GM20000 (cell line): ENCODE measurements at places on chromosomes 6 and 20.

DNA sequence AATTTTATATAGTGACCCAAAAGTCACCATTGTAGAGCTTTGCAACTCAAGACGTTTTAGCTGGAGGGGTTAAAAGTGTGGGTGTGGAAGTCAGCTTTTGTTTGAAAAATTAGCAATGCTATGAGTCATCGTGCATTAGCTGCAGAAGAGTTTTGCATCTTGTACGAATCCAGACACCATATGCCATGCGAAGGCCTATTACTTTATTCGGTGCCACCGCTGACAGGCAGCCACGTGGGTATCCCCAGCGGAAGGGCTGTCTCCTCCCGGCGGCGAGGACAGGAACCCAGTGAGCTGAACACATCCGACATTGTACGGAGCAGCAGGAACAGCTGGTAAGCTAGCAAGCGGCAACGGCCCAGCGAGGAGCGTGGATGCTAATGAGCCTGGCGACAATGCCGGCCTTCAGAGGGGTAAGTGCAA lies 84.4 kb downstream of the INSM1 start:
- DNase-seq = peak; percentile 58

GRCh38 chr6:36381502-36382389 lies 5.7 kb downstream of the ETV7 start:
- no peak for DNase-seq

- DNase-seq = no peak
Observed at GRCh38 chr20:36845288-36845971, 30.5 kb upstream of the TLDC2 start.

GRCh38 chr6:150016324-150017185 lies 8.8 kb downstream of the RAET1L start:
- DNase-seq = peak; percentile 77

GRCh38 chr6:128415387-128415786 lies 105.0 kb downstream of the PTPRK start:
- no peak for DNase-seq

GRCh38 chr20:33751775-33752174 lies 20.0 kb downstream of the ZNF341 start:
- no peak for DNase-seq

DNA sequence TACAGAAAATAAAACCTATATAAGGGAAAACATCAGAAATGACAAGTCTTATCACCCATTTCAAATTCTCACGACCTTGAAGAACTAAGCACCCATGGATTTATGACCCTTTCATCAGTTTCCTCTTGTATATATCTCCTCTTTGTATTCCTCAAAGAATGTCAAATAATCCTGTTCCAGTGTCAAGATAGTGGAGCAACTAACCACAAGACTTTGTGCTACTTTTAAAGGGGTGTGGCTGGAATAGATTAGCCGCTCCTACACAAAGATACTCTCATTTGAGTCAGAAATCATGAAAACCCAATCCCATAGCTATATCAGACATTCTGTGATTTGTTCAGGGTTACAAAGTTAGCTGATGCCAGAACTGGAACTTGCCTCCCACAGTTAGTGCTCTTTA lies 6.6 kb downstream of the REPS1 start:
- DNase-seq = no peak

DNA sequence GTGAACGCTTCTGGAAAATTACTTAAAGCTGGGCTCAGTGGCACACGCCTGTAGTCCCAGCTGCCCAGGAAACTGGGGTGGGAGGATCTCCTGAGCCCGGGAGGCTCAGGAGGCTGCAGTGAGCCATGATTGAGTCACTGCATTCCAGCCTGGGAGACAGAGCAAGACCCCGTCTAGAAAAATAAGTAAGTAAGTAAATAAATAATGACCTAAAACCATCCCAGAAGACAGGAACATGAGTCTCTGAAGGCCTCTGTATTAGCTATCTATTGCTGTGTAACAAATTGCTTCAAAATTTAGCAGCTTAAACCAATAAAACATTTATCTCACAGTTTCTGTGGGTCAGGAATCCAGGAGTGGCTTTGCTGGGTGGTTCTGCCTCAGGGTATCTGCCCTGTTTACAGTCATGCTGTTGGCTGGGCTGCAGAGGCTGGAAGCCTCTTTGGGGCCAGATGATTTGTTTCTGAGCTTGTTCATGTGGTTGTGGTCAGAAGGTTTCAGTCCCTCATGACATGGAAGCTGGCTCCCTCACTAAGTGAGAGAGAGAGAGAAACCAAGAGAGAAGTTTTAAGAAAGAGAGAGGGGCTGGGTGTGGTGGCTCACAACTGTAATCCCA lies 48.4 kb upstream of the NCOA3 start:
- peak; percentile 73 for DNase-seq

DNA sequence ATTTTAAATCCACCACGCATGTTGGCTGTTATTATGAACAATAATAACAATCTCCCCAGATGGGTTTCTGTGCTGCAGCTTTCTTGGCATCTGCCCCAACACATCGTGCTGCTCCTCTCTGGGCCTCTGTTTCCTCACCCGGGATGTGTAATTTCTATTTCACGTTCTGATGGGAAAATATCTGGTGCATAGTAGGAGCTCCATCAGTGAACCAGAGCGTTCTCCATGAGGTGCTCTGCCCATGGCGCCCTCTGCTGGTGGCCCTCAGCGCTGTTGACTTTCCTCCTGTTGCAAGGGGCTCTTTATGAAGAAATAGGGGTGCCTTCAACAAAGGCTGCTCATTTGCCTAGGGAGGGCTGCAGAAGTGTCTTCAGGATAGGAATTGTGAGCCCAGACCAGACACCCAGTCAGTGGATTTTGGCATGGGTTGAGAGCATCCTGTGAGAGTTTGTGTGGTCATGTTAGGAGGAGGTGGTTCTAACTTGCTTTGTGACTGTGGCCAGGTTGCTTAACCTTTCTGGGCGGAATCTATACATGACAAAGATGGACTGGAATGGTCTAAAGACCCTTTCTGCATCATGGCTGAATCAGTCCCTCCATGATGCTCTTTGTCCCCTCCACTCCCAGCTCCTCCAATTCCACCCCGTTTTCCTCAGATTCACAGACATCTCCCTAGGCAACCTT lies 8.1 kb downstream of the SCRT2 start:
- peak; percentile 81 for DNase-seq

- peak; percentile 89 for DNase-seq
Observed at GRCh38 chr6:43774776-43775534, 4.9 kb downstream of the VEGFA start.

DNA sequence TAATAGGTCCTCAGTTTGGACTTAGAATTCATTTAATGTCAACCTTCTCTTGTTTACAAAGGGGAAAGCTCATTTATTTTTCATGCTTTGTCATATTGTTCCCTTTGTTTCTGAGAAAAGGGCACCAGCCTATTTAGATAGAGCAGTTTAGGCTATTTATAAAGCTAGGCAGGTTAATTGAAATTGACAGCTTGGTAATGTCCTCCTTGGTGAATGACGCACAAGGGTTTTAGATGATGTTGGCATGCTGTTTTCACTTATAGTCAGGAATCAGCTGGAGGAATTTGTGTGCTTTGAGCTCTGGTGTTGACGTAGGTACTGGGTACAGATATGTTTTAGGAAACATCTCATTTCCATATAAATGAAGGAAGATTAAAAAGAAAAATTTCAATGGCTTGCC lies 45.2 kb downstream of the BCKDHB start:
- DNase-seq = no peak

GRCh38 chr6:135475292-135475886 lies 22.2 kb downstream of the AHI1 start:
- no peak for DNase-seq

GRCh38 chr6:136383268-136383937 lies 93.8 kb upstream of the BCLAF1 start:
- DNase-seq = no peak

GRCh38 chr6:33207552-33208090 lies 679 bp upstream of the RING1 start:
- peak; percentile 41 for DNase-seq

DNA sequence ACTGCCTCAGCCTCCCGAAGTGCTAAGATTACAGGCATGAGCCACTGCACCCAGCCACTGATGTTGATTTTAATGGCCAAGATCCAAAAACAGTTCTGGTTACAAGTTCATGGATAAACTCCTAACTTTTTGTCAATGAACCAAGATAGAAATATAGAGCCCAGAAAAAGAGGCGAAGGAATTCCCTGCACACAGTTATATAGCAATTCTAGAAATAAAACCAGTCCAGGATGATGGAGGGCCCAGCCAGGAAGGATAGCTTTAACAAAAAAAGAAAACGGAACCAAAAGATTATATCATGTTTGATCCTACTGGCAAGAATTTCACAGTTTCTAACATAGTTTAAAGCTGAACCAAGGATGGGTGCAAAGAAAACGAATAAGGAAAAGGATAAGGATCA lies 10.9 kb downstream of the EPB41L2 start:
- DNase-seq = no peak

- DNase-seq = no peak
Observed at GRCh38 chr6:6717953-6718352, 129.4 kb downstream of the LY86 start.

GRCh38 chr20:44646023-44646640 lies 5.4 kb downstream of the ADA start:
- peak; percentile 40 for DNase-seq

GRCh38 chr20:22575087-22575721 lies 9.2 kb downstream of the FOXA2 start:
- no peak for DNase-seq

DNA sequence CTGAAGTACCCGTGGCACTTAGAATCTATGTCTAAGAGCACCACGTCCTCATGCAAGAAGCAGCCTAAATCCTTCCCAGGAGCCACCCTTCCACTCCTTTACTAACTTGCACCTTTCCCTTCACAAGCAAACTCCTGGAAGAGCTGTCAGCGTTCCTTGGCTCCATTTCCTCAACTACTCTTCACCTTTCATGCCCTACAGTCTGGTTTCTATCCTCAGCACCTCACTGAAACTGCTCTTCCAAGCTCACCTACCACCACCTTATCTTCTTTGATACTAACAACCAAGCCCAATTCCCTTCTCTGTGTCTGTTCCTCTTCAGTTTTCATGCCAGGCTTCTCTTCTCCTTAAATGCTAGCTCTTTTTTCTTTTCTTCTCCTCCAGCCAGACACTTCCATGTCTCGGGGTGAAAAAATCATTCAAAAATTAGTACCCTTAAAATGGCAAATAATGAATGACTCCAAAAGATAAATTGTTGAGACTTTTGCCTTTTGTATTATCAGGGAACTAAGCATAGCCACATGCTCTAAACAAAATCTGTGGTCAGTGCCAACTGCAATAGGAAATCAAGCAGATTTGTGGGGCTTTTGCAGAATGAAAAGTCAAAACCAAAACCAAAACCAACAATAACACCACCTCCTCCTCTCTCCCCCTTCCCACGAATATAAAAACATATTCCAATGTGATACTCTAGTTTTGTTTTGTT lies 149.6 kb upstream of the KCNK16 start:
- DNase-seq = no peak

DNA sequence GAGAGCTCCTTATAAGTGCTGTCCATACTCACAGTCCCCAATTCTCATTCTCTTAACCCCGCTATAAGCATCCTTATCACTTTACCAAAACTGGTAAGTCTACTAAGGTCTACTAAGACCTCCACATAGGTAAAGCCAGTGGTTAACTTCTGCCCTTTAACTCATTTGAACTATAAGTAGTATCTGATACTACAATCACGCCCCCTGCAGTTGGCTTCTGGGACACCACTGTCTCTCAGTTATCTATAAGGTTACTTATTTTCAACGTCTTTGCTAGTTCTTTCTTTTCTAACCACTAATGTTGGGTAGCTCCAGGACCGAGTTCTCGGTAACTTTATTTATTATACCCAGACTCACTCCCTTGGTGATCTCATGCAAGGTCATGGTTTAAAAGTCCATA lies 142.6 kb downstream of the ARHGAP18 start:
- peak; percentile 7 for DNase-seq
